ENCODE measurements at places on chromosomes 1 and 21. TPM values are rescaled to one million over a fixed set of nuclear protein-coding genes. Genes with fewer than 3 reads are reported as not detected.

Gene OVAAL
- total RNA-seq = 4.1 TPM

Gene ACKR1
- total RNA-seq = not detected

DNA sequence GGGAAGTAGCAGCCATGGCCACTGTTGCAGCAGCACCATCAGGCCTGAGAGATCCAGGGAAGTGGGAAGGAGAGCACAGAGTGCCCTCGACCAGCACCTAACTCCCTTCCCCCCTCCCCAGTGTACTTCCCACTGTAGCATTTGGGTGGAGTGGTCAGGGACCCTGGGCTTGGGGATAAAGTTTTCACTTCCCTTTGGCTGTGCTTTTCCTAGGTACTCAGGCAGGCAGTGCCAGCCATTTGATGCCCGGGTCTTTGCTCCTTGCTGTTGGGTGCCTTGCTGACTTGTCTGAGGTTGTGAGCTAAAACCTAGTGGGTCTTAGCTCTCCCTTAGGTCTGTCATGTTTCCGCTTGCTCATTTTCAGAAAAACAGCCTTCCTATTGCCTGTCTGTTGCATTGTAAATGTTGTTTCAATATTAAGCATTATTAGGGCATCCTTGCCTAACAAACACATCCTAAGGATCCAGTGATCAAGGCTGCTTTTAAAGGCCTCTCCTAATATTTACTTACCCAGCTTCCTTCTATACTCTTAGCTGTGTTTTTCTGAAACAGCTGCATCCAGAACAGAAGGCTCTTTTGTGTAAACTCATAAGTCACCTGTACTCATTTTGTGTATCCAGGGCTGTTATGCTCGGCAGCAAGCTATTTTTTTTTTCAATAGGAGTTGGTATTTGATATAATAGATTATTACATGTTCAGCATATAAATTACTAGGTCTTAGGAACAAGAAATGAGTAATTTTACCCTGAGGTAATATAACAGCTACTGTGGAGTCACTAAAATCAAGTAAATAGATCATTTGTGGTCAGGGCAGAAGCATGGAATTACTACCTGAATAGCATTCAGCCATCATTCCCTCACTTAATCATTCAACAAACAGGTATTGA is 418.6 kb upstream of the PROX1 start:
- no peak for DNase-seq

DNA sequence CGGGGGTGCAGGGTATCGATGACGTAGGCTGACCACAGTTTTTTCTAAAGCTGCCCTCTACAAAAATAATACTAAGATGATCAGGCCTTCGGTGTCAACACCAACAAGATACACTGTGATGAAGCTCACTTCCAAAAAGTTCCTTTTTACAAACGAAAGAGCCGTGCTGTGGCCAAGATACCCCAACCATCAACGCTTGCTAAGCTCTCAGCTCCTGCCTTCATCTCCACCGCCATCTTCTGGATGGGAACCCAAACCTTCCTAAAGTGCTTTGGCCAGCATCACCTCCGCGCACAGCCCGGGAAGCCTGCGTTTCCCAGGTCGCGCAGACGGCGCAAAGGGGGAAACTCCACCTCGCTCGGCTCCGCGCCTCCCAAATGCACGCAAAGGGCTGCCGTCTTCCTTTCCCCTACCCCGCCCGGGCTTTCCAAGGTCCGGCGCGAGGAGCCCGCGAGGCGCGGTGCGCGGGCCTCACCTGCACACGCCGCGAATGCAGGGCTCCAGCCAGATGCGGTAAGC is 541 bp downstream of the USP48 start:
- DNase-seq = peak; percentile 61

Gene OR10T2
- total RNA-seq = not detected

DNA sequence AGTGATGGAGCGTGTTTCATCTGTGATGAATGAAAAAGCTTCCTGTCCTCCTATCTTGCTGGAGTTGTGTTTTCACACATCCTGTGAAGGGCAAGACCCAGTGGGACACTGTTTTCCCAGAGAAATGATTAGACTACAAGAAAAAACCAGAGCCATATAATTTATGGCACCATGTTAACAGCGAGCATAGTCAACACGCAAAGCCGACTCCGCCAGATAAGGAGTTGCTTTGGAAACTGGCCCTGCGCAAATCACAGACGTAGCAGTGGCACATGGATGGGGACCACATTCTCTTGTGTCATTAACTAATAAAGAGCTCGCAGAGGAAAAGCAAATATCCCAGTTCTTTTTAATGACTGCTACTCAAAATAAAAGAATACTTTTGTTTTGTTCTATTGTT is 471.2 kb upstream of the RUNX1 start:
- DNase-seq = no peak

- peak; percentile 89 for DNase-seq
These were observed 583 bp downstream of the MEF2D start for GRCh38 chr1:156499842-156500542.

- DNase-seq = peak; percentile 73
These were observed 24.3 kb downstream of the AHCTF1 start for GRCh38 chr1:246907472-246907871.

Gene GNB1
- total RNA-seq = 52.5 TPM

GRCh38 chr1:65979136-65980044 is 186.7 kb downstream of the PDE4B start:
- DNase-seq = no peak

Gene OR2M3
- total RNA-seq = not detected

- peak; percentile 92 for DNase-seq
These were observed 155.0 kb upstream of the EDN2 start for GRCh38 chr1:41639332-41639936.

GRCh38 chr1:161792740-161793139 is 26.6 kb downstream of the ATF6 start:
- DNase-seq = peak; percentile 80

DNA sequence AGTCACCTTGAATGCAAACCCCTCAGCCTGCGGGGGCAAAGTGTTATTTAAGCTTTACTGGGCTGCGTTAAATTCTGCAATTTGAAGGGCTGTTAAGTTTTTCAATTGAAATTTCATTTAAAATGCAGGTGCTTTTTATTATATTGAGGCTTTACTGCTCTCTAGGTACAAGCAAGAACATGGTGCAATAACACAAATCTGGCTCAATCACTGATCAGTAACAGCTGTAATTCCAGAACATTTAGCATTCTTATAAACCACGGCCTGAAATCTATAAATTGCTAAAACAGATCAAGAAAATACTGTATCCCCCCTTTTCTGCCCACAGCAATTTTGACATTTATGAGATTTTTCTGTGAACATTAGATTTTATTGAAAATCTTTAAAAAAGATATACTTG is 322.8 kb downstream of the KCTD3 start:
- DNase-seq = no peak

Gene NBPF4
- total RNA-seq = not detected

GRCh38 chr1:89998306-89998705 is 3.4 kb downstream of the ZNF326 start:
- no peak for DNase-seq

DNA sequence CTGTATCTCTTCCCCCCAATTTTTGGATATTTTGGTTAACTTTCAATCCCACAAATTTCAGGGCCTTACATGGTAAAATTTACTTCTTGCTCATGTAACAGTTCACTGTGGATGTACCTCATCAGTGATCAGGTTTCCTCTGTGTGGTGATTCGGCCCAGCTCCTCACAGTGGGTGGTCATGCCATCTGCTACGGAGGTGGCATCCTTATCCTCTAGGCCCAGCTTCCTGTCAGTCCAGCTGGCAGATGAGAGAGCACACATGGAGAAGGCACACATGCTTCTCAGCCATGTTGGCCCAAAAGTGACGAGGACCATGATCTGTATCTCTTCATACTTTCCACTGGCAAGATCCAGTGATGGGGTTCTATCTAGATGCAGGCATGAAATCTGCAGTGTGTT is 27.2 kb downstream of the PCBP3 start:
- peak; percentile 25 for DNase-seq

DNA sequence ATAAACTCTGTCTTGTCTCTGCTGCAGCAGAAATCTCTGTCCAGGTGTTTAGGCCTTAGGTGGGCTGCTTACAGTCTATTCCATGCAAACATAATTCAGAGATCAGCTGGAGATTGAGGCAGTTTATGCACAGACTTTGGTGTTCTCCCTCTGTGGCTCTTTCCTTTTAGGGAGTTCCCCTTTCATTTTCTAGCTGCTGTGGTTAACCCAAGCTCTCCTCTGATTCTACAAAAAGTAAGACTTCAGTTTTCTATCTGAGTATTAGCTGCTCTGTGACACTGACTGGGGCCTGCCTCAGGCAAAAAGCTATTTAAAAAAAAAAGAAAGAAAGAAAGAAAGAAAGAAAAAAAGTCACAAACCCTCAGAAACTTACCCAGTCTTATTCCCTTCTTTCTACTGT is 211.1 kb downstream of the CAMTA1 start:
- no peak for DNase-seq

GRCh38 chr1:5559078-5559477 is 433.1 kb downstream of the NPHP4 start:
- DNase-seq = no peak

Gene TGFB2
- total RNA-seq = 18.4 TPM

DNA sequence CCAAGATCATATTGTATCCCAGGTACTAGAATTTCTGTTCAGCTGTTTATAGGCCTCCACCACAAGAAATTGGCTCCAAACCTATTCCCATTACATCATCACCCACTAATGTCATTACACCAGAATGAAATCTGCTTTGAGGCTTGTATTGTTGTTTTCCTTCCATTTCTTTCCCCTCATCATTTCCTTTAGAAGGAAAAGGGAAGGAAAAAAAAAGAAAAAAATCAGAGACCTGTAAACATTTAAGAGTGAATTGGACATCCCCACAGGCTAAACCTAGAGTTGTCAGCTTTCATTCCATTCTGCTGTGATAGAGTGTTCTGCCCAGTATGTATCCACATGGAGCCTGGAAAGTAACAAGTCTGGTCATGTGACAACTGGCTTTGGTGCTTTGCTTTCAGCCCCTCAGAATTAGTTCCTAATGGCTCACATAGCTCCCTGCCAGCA is 44.6 kb downstream of the NFYC start:
- DNase-seq = peak; percentile 89

Gene SLC25A34
- total RNA-seq = 13.0 TPM

- DNase-seq = no peak
These were observed 58.5 kb upstream of the CASZ1 start for GRCh38 chr1:10854856-10855459.

DNA sequence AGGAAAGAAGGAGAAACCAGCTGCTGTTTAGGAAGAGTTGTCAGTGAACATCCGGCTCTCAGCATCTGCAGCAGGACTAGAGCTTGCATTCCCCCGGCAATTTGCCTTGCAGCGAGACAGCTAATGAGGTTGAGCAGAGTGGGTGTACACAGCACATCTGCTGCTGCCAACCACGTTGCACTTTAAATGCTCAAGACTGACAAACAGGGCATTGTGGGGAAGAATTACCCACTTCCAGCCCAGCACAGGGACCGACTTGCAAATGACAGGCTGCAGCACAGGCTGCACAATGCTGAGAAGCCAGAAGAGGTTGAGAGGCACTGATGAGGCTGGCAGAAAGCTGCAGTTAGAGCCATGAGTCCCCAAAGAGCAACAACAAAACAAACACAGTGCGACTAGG is 47.5 kb upstream of the PLA2G2C start:
- DNase-seq = peak; percentile 23

DNA sequence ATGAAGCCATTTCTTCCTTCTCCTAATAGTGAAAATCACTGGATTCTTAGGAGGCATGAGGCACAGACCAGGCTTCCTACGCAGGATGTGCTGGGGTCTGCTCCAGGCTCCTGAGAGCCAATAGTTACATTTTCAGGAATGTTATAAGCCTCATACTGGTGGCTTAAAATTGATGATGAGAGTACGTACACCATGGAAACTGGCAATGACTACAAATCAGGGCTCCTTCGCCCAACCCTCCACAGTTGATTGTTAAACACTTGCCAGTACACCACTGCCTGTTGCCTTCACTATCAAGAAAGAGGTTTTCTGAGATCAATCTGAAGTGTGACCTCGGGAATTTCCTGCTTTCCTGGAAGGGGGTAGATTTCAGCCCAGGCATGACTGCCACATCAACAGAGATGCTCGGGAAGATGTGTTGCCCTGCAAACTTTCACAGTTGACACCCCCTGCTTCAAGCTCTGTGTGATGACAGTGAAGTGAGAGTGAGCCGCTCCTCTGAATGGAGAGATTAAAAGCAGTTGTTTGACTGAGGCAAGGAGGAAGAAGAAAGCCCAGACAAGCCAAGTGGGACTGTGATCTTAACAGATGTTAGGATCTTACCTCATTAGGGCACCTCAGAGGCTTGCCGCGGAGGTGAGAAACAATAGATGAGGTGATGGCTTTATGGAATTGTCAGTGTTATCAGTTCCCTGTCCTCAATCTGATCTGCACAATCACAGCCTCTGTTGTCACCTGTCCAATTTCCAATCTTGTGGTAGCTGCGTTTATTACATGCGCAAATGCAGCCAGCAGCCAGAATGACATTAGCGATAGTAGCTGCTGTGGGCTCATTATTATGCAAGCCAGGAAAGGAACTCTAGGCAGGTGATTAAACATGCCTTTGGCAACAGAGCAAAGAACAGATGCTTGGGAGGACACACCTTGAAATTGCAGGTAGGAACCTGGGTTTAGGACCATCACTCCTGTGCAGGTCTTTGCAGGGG is 277.3 kb downstream of the KAZN start:
- no peak for DNase-seq

Gene TMED5
- total RNA-seq = 42.9 TPM

Gene FMO3
- total RNA-seq = 0.62 TPM

- DNase-seq = no peak
These were observed 97.3 kb upstream of the HMCN1 start for GRCh38 chr1:185636848-185637247.

DNA sequence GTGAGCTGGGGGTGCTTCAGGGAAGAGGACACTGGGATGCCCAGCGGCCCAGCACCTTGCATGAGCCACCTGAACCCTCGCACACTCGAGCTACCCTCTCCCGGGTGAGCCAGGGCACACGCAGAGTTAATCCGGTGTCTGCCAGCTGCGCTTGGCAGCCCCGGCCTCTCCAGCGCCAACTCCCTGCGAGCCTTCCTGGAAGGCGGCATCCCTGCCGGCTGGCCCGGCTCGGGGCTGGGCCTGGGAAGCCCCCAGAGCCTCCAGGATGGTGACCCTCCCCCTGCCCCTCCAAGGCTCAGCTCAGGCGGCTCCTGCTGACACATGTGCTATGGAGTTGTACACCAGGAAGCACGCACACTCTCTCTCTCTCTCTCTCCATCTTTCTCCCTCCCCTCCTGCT is 48.7 kb downstream of the RAP1GAP start:
- no peak for DNase-seq

Gene C1QB
- total RNA-seq = not detected

Gene MATN1
- 0.05 TPM for total RNA-seq

Gene PTAFR
- total RNA-seq = not detected

Gene CALML6
- total RNA-seq = 0.27 TPM

DNA sequence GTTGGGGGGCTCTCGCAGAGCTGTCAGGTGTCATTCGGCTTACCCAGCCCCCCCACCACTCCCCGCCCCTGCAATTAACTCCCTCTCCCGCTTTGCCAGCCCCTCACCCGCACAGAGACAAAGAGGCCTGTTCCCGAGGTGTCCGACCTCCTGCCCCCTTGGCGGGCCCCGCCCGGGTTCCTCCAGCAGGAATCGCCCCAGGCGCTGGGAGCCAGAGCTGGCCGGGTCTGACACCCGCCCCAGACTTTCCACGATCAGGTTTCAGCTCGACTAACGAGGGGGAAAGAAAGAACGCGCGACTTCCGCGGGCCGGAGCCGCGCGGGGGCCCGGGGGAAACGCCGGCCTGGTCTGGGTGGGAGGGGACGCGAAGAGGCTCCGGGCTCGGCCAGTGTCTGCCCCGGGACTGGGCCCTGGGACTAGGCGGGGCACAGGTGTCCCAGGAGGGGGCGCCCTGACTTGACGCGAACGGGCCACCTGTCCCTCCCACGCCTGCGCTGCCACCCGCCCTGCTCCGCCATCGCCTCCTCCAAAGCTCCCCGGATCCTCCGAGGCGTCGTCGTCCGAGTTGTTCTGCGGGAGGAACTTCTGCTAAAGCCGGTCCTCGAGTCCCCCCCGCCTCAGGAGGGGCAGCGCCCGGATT is 36.4 kb upstream of the HHAT start:
- peak; percentile 38 for DNase-seq
